Heart right ventricle (tissue), 16 donors: ENCODE measurements at places on chromosomes 7 and 10. TPM values are rescaled to one million over a fixed set of nuclear protein-coding genes. Genes with fewer than 3 reads are reported as not detected.

The PDK4 gene
- total RNA-seq: 85.3 TPM

The TMEM273 gene
- 27.3 TPM for total RNA-seq

The SH2B2 gene
- total RNA-seq: 1.3 TPM

The CFTR gene
- total RNA-seq: 0.95 TPM

The MEIG1 gene
- not detected for total RNA-seq

The BAIAP2L1 gene
- 2.1 TPM for total RNA-seq

The PRXL2A gene
- total RNA-seq: 85.4 TPM

The AASS gene
- 14.6 TPM for total RNA-seq

The CLDN4 gene
- not detected for total RNA-seq

The TIMM23 gene
- 109 TPM for total RNA-seq

The SHTN1 gene
- total RNA-seq: 13.1 TPM

The OR13A1 gene
- not detected for total RNA-seq

The HTR5A gene
- not detected for total RNA-seq

The UCMA gene
- not detected for total RNA-seq

The OR9A2 gene
- not detected for total RNA-seq

The DDX50 gene
- total RNA-seq: 19.3 TPM

The PTTG1IP2 gene
- total RNA-seq: not detected

The XPNPEP1 gene
- total RNA-seq: 48.8 TPM

The DRGX gene
- total RNA-seq: not detected

The CXCL12 gene
- 123 TPM for total RNA-seq

The TMEM130 gene
- not detected for total RNA-seq

The TMEM236 gene
- 2.5 TPM for total RNA-seq

The TMEM139 gene
- 11.5 TPM for total RNA-seq

The TRIM73 gene
- 2.2 TPM for total RNA-seq

The PON1 gene
- total RNA-seq: not detected

The ANKRD22 gene
- 0.17 TPM for total RNA-seq

The FGL2 gene
- 11.7 TPM for total RNA-seq

The CALML3 gene
- total RNA-seq: not detected

The SLC26A5 gene
- total RNA-seq: not detected

The TNRC18 gene
- total RNA-seq: 27.6 TPM

The AOAH gene
- total RNA-seq: 2.8 TPM

The RNF32 gene
- total RNA-seq: 0.44 TPM

The WEE2 gene
- not detected for total RNA-seq

The PROSER2 gene
- 0.34 TPM for total RNA-seq

The AGAP5 gene
- total RNA-seq: 4.2 TPM

The ENKUR gene
- not detected for total RNA-seq

The HOXA5 gene
- total RNA-seq: 0.21 TPM

The NUPR2 gene
- total RNA-seq: not detected

The SFMBT2 gene
- total RNA-seq: 14.2 TPM

The OR2A1 gene
- total RNA-seq: not detected

The MARVELD1 gene
- 10.2 TPM for total RNA-seq

The CTAGE8 gene
- total RNA-seq: 0.21 TPM

The GTF2IRD2 gene
- total RNA-seq: 16.3 TPM

The HYAL4 gene
- total RNA-seq: 0.34 TPM

The AMPH gene
- 1.9 TPM for total RNA-seq
